Chondrocyte (in vitro differentiated cells): ENCODE measurements at places on chromosomes 16 and 17. TPM values are rescaled to one million over a fixed set of nuclear protein-coding genes. Genes with fewer than 3 reads are reported as not detected.

- DNase-seq = no peak
Measured at GRCh38 chr17:29066606-29067005, 23.7 kb downstream of the PIPOX start.

DNA sequence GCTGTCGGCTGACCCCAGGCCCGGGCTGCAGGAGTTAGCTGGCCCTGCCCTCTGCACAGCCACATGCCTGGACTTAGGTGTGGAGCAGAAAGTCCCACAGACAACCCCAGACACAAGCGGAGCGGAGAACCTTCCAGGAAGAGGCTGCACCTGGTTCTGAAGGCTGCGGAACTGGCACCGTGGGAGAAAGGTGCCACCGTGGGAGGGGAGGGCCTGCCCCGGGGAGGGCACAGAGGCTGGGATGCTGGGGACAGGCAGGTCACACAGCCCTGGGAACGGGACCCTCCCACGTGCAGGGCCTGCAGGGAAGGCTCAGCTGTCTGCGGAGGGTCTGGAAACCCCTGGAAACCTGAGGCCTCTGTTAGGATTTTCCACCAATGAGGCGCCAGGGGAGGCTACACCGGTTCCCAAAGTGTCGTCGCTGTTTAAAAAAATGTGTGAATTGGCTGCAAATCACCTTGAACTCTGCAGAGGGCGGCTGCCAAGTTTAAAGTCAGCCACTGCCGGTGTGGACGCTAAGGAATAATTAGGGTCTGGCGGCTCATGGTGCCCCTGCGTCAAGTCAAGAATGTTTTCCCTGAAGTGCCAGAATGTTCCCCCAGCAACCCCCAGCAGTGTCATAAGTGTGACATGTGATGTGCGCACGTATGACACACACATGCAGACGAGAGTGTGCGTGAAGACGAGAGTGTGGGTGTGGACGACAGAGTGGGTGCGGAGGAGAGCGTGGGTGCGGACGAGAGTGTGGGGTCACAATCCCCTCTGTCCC lies 50.9 kb upstream of the PABPN1L start:
- no peak for DNase-seq

DNA sequence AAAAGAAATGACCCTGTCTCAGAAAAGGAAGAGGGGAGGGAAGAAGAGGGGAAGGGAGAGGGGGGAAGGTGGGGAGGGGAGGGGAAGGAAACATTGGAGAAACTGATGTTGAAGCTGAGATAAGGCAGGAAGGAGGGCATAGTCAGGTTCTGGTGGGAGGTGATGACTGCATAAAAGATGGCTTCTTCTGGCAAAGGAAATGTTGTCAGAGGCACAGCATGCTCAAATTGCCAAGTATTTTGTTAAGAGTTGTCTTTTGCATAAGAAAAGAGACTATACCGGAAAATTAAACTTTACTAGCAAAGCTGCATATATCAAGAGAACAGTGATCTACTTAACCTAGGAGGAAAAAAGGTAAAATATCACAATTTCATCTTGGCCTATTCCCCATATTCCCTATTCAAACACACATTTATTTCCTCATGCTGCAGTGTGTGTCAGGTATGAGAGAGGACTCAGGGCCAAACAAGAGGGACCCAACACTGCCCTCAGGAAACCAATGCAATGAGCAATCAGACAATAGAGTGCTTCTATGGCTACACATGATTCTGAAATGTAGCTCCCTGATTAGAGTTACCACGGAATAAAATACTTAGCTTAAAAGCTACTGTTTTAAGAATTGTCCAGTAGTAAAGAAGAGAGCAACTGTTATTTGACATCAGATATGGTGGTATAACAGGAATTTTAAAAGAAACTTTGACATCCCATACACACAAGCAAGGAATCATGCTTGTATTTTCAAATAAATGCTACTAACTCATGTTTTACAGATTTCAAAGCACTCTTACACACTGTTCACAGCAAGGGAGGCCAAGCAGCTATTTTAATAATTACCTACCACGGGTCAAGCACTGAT lies 80.9 kb downstream of the PARN start:
- no peak for DNase-seq

Gene EVPLL
- total RNA-seq = not detected in 3 replicates

Gene ADORA2B
- total RNA-seq = 4.6 to 9.7 TPM (median 9.6 TPM) in 3 replicates
